ENCODE measurements at places on chromosomes 2 and 18.

DNA sequence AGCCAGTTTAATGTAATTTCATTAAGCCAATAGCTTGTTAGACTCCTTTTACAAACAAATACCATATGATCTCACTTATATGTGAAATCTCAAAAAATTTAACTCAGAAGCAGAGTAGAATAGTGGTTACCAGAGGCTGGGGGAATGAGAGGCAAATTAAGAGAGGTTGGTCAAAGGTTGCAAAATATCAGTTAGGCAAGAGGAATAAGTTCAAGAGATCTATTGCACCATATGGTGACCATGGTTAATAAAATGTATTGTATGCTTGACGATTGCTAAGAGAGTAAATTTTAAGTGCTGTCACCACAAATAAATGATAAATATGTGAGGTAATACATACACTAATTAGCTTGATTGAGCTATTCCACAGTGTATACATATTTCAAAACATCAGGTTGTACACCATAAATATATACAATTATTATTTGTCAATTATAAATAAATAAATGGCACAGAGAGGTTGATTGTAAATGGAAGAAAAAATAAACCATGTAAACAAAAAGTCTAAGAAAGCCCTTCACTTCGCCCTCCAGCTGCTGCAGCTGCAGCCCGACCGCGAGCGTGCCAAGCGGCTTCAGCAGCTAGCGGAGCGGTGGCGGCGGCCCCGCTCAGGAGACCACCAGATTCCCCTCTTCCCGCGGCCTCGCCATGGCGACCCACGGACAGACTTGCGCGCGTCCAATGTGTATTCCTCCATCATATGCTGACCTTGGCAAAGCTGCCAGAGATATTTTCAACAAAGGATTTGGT is 23.0 kb upstream of the ACTR2 start:
- DNase-seq: no peak

GRCh38 chr2:39491653-39492052 is 54.6 kb upstream of the MAP4K3 start:
- no peak for DNase-seq

- peak; percentile 33 for DNase-seq
These were observed 743 bp downstream of the XPO1 start for GRCh38 chr2:61537277-61537949.

GRCh38 chr2:222912117-222912516 is 51.3 kb downstream of the ACSL3 start:
- no peak for DNase-seq

DNA sequence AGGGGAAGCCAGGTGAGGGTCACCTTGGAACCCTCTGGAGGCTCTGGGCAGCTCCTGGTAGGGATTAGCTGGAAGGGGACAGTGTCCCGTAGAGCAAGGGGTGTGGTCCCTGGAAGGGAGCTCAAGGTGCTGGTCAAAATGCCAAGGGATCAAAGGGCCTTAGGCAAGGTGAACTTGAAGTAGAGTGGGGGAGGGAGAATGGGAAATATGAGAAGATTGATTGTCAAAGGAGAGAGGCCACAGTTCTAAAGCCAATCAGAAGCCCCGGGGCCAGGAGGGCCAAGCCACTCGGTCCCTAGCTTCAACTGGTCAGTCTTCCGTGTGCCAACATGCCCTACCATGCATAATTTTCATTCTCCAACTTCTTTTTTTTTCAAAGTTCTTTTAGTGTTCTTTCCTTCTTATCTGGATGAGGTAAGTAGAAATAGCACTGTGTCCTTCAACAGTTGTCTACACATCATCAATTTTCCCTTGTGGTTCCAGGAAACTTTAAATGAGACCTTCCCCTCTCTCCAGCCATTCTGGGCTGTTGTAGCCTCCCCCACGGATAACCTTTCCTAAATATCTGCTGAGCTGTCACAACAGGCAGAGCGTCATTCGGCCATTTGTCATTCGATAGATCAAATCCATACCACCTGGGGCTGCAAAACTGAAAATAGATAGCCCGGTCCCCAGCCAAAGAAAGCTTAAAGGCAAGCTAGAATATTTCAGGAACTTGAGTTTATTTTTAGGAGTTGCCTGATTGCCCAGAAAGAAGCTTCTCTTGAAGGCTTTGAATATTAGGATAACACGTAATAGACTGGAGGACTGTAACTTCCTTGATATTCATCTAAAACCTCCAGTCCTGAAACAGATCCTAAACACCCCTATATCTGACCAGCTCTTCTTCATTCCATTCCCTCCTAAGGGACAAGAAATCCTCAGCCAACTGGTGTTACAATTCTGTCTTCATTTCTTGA is 83.3 kb downstream of the ALPK2 start:
- no peak for DNase-seq

GRCh38 chr2:236169741-236170589 is 1.8 kb upstream of the GBX2 start:
- no peak for DNase-seq

DNA sequence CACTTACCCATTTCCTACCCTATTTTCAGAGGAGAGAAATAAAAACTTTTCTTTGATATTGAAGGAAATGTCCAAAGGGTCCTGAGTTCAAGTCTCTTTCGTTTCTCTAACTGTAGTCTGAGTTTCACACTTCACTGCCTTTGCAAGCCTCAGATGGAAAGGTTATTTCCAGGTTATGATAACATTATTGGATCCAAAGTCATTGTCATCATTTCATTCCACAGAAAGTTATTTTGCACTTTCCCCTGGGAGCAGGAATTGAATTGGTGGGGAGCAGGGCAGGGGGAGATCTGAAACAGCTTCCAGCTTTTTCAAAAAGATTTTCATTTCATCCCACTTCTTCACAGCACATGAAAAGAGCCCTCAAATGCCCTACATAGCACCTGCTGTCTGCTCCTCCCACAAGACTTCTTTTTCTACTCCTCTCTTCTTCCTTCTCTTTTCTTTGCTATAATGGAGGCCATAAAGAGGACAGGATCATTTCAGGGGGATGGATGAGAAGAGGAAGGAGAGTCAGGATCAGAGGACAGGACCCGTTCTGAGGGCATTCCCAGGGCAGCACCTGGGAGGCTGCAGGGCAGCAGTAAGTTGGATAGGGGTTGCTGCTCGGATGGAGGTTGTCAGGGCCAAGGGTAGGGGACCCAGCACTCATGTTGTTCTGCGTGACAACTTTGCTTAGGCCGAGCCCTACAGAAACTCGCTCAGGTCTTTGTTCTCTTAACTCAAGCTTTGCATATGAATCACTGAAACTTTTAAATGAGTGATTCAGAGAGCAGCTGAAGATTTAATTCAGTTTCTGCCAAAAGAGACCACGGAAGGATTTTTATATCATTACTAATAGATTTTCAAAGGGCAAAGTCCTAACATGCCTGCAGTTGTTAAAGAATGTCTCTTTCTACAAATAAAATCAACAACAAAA is 11.4 kb upstream of the GALNT5 start:
- DNase-seq: no peak

- no peak for DNase-seq
These were observed 382.0 kb downstream of the SOX11 start for GRCh38 chr2:6074089-6074643.

DNA sequence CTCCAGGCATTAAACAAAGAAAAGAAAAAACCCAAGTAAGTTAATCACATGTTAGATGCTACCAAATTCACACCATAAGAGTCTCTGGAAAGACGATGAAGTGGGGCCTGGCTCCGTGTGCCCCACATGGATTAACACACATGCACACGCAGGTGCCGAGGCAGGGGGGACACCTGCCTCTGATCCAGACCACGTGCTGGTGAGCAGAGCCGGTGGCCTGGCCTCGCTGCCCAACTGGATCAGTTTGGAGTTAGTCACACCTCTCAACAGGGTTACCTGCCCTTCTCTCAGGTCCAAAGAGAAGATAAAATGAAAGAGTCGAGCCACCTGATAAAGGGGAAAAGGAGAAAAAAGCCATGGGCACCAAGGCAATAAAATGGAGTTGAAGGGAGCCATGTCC is 40.5 kb downstream of the MRPL35 start:
- DNase-seq: peak; percentile 30

DNA sequence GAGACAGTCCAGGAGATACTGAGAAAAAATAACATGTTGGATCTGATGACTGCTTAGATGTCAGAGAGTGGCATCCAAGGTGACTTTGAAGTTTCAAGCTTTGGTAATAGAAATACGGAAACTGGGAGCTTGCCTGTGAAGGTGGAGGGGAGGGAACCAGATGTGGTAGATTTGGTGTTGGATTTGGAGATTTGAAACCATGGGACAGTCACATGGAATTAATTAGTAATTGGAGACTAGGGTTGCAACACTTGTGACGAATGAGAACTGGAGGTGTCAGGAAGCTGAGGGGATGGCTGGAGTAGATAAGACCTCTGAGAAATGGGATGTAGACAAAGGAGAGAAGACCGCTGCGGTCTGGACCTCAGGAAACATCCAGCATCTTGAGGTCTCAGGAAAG is 46.7 kb downstream of the RPL37A start:
- DNase-seq: no peak

DNA sequence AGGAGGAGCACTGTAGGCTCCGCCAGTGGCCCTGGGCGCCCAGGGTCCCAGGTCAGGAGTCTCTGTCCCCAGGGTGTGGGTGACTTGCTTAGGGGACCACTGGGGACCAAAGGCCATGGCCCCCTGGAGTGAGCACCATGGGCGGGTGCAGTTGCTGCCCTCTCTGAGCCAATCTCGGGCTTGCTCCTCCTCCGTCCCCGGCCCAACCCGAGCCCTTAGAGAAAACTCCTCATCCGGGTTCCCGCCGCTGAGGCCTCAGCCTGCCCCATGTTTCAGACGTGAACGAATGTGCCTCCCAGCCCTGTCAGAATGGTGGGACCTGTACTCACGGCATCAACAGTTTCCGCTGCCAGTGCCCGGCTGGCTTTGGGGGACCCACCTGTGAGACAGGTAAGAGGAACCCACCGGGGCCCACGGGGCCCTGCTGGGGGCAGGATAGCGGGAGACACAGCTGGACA is 38.6 kb downstream of the SNED1 start:
- DNase-seq: no peak

Measured in posterior cingulate gyrus (tissue), 11 donors.